ENCODE measurements at places on chromosomes 3 and 15.

DNA sequence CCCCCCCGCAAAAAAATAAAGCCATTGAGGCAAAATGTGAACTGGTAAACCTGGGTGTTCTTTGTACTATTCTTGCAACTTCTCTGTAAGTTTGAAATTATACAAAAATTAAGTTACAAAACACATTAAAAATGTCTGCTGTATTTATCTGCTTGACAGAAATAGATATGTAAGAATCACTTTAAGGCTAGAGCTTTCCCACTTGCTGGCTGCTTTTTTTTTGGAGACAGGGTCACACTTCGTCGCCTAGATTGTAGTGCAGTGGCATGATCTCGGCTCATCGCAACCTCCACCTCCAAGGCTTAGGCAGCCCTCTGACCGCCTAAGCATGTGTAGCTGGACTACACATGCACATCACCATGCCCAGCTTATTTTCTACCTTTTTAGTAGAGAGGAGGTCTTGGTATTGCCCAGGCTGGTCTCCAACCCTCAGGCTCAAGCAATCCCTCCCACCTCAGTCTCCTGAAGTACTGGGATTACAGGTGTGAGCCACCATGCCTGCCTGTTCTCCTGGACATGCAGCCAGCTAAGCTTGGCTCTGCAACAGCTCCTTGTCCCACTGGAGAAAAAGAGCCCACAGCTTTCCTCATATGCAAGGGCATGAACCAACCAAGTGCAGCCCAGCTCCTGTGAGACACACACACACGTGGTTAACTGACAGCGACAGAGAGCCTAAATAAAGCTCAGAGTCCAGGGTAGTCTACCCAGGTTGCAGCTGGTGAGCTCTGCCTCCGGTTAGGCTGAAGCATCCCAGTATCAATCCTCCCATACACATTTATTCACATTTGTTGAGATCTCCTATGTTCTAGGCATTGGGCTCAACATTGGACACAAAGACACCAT is 4.5 kb downstream of the RPS17 start:
- DNase-seq, result no peak

DNA sequence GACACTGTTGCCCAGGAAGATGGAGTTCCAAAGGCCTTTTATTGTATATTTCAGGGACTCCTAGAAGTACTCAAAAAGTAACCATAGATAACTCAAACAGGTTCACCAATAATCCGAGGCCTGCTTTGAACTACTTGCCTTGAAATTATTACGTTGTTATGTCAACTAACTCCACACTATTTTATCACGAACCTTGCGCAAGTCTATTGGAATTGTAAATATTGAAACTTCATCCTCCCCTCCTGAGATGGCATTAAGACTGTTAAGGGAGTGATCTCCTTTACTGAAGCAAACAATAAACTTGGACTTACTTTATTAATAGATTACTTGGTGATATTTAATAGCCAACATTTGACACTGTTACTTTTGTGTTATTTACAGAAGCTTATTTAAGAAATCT is 199.6 kb upstream of the GADL1 start:
- DNase-seq, result no peak

DNA sequence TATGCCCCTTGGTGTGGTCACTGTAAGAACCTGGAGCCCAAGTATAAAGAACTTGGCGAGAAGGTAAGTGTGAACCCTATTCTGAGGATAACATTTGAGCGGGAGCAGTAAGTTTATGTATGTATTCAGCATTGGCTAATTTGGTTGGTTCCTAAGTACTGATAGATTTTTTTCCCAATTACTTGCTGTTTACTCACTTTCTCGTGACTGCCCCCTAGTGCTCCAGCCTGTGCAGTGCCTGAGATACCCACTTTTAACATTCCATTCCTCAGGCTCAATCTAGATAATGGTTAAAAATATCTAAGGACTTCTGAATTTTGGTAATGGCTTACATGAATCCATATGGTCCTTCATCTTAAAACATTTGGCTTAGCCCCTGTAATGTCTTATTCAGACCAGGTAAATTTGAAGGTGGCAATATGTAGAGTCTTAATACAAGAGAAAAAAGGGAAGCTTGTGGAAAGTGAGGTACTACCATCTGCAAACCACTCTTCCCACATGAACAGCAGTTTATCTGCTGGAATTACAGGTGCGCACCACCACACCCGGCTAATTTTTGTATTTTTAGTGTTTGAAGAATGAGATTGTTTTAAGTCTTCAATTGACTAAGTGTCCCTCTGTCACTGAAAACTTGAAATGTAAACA is 7.1 kb downstream of the ELL3 start:
- DNase-seq, result peak; percentile 29

DNA sequence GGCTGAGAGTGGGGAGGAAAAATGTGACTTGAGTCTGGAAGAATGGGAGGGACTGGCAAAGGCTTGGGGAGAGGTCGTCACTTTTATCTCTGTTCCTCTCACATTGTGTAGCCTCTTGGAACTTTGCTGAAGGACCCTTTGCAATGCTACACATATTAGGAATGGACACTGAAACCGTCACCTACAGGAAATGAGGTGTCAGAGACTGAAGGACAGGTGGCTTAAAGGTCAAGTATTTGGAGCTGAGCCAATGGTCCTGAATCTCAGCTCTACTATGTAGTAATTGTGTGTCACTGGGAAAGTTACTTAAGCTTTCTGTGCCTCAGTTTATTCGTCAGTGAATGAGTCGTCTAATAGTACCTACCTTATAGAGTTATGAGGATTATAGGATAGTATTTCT is 14.7 kb downstream of the MCTP2 start:
- DNase-seq, result no peak

DNA sequence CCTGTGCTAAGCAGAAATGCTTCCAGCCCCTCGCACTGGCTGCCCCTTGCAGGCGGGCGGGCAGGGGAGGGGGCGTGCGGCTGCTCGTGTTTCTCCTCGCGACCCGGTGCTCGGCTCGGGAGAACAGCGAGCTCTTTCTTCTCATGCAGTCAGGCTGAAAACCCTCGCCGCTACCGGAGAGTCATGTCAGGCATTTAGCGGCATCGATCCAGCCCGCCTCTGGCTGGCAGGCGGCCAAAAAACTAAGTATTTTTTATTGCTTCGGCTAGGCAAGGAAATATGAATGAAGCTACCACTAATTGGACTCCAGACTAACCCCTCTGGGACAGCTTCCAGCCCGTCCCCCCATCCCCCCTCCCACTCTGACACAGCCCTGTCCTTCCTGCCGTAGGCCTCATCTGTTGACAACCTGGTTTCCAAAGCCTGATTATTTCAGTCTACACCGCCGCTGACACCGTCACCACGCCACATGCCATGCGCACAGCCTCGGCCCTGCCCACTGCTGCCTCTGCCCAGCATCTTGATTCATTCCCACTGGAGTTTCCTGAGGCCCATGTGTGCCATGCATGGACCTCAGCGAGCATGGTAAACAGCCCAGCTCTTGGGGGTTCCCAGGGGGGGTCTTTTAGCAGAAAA is 35.3 kb downstream of the TLE3 start:
- peak; percentile 78 for DNase-seq

GRCh38 chr3:13401149-13401548 is 19.0 kb downstream of the NUP210 start:
- DNase-seq, result no peak

- DNase-seq, result peak; percentile 65
Measured at GRCh38 chr3:186107215-186108105, 1.4 kb downstream of the ETV5 start.

- DNase-seq, result no peak
Measured at GRCh38 chr3:66490214-66490613, 10.6 kb downstream of the LRIG1 start.

DNA sequence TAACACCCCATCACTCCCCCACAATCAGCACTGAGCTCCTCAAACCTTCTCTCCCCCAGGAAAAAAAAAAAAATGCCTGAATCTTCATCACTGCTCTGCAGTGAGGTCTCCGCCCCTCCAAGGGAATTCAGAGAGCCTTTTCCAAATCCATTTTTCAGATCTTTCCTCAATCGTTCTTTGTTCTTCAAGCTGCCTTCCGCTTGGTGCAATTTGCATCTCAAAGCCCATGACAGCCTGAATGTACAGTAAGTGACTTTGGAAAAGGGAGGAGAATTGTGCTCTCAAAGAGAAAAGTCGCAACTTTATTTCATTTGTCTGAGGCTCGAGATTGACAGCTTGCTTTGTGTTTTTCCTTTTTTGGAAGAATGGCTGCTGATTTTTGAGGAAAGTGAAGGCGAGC is 75.0 kb downstream of the CORO2B start:
- peak; percentile 36 for DNase-seq

DNA sequence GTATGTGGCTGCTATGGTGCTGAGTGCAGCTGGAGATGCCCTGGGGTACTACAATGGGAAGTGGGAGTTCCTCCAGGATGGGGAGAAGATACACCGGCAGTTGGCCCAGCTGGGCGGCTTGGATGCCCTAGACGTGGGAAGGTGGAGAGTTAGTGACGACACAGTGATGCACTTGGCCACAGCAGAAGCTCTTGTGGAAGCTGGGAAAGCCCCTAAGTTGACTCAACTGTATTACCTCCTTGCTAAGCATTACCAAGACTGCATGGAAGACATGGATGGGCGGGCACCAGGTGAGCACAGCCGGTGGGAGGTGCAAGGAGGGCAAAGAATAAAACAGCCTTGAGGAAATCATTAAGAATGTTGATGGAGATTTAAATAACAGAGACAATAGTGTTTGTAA is 2.9 kb downstream of the ADPRH start:
- DNase-seq, result no peak

DNA sequence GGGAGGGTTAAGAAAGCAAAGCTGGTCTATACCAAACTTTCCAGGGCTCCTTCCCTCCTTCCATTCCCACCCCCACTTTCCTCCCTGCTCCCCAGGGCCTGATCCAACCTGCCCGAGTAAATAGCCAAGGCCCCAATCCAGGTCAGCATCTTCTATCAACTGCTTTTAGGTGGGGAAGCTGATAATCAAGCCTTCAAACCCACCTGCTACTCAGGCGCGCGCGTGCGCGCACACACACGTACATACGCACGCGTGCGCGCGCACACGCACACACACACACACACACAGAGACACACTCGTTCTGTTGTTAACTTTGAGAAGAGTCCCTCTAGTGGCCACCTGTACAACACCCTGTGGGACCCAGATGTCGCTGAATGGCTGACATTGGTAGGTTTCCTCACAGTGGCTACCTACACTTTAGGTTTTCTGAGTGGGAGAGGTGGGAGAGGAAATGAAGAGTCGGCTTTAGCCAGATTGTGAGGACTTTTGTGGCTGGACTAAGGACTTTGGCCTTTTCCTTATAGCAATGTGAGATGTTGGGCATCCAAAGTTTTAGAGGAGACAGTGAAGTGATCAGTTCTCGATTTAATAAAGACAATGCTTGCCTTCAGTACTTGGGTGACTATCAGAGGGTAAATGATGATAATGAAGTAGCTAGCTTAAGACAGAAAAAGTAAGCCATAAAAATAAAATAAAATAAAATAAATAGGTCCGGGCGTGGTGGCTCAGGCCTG is 179.9 kb upstream of the C2CD4B start:
- DNase-seq, result no peak

DNA sequence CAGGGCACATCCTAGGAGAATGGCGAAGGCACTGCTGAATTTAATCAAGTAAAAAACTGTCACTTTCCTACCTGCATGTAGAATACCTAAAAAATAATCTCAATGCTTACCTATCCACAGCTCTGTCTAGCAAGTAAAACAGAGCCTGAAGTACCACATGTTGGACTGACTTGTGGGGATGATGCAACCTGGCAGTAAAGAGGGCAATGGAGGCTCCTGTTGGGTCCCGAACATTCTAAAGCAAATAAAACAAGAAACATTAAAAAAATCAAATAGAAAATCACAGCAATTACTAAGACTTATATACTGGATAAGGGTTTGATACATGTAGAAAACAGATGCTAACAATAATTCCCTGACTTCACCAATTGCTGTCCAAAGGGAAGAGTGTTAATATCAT is 56.1 kb downstream of the PTPN9 start:
- DNase-seq, result no peak

GRCh38 chr3:16496008-16496407 is 17.5 kb downstream of the RFTN1 start:
- no peak for DNase-seq

- no peak for DNase-seq
Measured at GRCh38 chr3:71214797-71215196, 368.7 kb downstream of the FOXP1 start.

GRCh38 chr3:174046311-174046710 is 648.8 kb downstream of the NLGN1 start:
- no peak for DNase-seq

- DNase-seq, result no peak
Measured at GRCh38 chr3:66473692-66474091, 27.1 kb downstream of the LRIG1 start.

GRCh38 chr3:101722394-101723173 is 1.8 kb upstream of the CEP97 start:
- no peak for DNase-seq

DNA sequence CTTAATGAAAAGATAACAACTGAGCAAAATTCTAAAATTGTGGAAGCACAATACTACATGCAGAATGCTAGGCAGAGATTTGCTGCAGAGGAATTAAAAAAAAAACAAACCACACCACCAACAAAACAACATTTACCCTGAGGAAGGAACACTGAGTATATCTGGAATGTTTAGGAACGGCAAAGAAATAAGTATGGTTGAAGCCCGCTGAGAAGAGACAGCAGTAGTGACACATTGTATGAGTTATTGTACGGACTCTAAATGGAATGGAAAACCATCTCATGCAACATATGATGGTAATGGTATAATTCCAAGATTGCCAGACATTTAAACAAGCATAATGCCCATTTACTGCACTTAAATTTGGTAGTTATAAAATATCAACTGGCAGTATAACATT is 568.2 kb upstream of the CCDC54 start:
- DNase-seq, result no peak

GRCh38 chr3:52856666-52857065 is 21.8 kb upstream of the MUSTN1 start:
- no peak for DNase-seq

GRCh38 chr3:41111011-41111410 is 88.3 kb upstream of the CTNNB1 start:
- DNase-seq, result no peak

- DNase-seq, result no peak
Measured at GRCh38 chr15:42493679-42494078, 1.8 kb upstream of the SNAP23 start.

GRCh38 chr3:108973019-108973418 is 19.3 kb upstream of the GUCA1C start:
- no peak for DNase-seq

DNA sequence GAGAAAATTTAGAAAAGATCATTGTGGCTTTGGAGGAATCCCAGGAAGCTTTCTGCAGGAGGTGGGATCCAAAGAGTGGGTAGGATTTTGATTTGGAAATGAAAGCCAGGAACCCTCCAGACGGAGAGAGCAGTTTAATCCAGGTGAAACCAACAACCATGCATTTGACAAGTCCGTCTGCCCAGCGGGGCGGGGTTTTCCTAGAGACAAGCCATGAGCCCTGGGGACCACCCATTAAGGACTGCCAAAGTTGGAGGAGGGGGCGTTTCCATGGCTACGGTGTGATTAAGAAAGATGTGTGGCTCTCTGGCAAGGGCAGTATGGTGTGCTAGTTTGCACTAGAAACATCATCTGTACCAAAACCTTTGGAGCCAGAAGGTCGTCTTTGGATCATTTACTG is 53.4 kb downstream of the SRGAP3 start:
- no peak for DNase-seq

Measured in caudate nucleus (tissue), 63 donors.